SJCRH30 (cell line): ENCODE measurements at places on chromosomes 5 and 9. TPM values are rescaled to one million over a fixed set of nuclear protein-coding genes. Genes with fewer than 3 reads are reported as not detected.

- DNase-seq = no peak
These were observed 1941.1 kb upstream of the C9orf72 start for GRCh38 chr9:29514336-29514735.

GRCh38 chr9:37531699-37532098 lies 44.5 kb downstream of the FBXO10 start:
- no peak for DNase-seq

DNA sequence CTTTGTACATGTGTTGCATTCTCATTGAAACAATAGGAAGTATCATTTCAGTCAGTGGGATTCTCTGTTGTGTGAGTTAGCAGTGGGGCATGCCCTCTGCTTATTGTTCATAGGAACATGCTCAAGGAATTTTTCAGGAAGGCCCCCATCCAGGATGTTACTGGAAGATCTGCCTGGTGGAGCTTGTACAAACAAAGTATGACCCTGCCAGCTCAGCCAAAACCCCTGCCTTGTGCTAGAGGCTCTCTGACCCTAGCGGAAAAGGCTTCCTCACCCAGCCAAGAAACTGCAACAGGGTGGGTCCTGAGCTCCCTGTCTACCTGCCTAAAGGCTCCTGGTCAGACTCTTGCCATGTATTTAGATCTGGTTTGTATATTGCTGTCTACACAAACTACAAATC lies 43.2 kb downstream of the MRRF start:
- no peak for DNase-seq

GRCh38 chr9:137606005-137606621 lies 627 bp downstream of the ARRDC1 start:
- DNase-seq = peak; percentile 29

KIF12 gene
- 0.13 TPM in 1 of 2 replicates, not detected in the other for total RNA-seq

PCDHGB1 gene
- total RNA-seq = 21.1 and 23.4 TPM in 2 replicates

C5orf52 gene
- total RNA-seq = not detected in 2 replicates

IDNK gene
- 1.8 and 2.4 TPM in 2 replicates for total RNA-seq
